Activated naive CD8-positive, alpha-beta T cell treated with anti-CD3 and anti-CD28 coated beads for 36 hours (primary cell): ENCODE measurements at places on chromosomes 6 and 20. TPM values are rescaled to one million over a fixed set of nuclear protein-coding genes. Genes with fewer than 3 reads are reported as not detected.
A peak's percentile ranks its signal among the peaks of the same experiment; 100 is the strongest.

DNA sequence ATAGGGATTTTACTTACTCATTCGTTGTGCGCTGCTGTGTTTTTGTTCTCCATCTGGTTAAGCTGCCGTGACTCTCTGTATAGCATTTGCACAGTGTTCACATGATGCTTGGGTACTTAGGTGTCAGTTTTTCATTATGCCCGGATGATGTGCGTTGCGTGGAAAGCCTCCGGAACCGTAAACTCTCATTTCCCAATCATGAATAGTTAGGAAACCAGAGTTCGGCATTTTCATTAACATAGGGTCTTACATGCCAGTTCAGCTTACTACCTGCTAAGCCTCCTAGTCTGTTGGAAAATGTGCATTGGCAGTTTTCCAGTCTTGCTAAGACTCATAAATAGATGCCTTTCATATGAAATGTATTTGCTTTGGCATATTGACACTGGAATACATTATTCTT is 483.4 kb upstream of the FLRT3 start:
- DNase-seq = no peak

GRCh38 chr6:101458826-101459225 is 65.3 kb downstream of the GRIK2 start:
- DNase-seq = no peak

DNA sequence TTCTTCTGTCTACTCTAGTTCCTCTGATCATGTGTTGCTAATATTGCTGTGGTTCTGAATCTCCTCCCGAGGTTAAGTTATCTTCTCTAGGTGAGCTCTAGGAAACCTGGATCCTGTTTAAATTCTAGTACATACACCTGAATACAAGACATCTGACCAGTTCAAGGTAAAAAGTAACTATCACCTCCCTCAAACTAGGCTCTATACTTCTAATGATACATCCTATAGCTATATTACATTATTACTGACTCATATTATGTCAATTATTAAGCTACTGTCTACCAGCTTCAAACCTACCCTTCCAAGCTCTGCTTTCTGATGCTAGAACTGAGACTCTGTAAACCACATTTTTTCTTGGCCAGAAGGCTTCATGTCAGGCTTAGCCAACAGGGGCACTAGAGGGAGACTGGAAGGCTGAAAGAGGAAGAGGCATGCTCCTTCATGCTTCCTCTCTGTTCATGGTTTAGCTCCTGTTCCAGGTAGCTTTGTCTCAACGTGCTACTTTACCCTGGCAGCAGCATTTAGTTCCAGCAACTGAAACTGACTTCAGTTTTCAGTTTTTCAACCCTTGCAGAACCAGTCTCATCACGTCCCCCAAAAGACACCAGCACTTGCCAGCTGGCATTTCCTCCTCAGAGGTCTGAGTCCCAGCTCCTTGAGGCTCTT is 148.4 kb upstream of the TOP1 start:
- no peak for DNase-seq

DNA sequence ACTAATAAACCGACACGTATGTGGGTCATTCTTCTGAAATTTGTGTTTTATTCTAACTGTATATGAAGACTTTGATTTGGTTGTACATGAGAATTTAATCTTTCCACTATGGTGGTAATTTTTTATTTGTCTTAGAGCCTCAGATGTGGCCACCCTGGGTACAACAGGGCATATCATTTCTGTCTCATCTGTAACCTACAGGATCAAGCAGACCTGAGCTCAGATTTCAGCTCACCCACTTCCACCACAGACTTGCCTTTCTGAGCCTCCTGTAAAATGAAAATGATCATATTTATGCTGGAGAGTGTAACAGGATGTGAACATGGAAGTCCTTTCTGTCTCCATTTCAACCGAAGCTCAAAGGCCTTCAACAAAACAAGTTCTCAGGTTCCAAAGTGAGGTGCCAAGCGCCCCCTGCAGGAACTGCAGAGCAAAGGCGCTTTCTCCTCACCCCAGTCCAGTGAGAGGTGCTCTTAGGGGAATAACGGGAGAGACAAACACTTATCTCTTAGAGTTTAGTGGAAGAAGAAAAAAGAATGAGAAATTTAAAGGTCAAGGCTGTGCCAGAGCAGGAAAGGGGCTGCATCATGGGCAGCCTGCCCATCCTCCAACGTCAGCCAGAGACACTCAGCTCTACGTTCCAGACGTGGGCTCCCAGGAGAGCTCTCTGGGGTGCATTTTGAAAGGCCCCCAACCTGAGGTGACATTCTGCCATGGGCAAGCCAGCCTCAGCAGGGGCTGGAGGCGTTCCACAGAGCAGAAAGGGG is 23.0 kb upstream of the CD24 start:
- peak; percentile 43 for DNase-seq

DNA sequence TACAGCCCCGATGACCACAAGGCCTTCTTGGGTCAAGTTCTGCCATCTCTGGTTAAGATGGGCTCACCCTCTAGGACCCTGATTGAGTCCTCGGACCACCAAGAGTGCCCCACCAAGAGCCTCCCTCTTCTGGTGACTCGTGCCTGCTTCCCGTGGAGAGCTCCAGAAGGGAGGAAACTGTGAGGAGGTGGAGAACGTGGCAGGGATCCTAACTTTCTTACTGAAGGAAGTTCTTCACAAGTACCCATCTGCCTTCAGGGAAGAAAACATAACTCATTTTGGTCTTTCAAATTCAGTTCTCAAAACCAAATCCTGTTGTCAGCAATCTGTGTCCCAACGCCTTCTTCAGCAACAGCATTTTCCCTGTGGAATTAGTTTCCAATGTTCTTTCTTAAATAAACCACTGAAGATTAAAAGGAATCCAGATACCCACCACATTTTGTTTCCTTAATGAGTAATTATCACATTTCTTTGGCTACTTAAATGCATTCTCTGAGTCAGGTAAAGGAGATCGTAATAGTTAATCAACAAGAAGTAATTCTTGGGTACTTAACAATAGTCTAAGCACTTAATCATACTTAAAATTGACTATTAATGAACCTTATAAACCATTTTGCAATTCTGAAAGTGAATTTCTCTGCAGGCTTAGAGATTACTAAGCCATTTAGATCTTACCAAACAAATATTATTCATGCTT is 185.8 kb upstream of the SGK1 start:
- no peak for DNase-seq

DNA sequence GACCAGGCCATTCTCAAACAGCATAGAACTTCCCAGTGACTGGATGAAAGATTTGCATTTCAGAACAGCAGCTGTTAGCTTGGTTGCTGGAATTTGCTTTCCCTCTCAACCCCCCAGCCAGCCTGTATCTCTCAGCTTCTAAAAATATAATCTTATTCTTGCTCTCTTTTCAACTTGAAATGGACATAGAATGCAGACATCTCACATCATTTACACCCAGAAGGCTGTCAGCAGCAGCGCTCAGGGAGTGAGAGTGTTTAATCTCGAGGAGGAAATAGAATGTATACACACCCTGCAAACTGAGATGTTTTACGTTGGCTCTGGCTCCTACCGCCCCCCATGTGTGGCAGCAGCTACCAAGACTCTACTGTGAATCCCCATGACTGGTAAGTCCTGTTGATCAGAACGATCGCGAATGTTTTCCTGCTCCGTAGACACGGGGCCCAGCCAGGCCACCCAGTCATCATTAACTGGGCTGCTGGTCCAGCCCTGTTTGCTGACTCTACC is 163.4 kb upstream of the SLC24A3 start:
- no peak for DNase-seq

The ECT2L gene
- total RNA-seq = not detected

The PTK7 gene
- 3.3 TPM for total RNA-seq

The CPXM1 gene
- 4.2 TPM for total RNA-seq

The MTCH1 gene
- 102 TPM for total RNA-seq
